ENCODE measurements at places on chromosomes 12 and 14.

DNA sequence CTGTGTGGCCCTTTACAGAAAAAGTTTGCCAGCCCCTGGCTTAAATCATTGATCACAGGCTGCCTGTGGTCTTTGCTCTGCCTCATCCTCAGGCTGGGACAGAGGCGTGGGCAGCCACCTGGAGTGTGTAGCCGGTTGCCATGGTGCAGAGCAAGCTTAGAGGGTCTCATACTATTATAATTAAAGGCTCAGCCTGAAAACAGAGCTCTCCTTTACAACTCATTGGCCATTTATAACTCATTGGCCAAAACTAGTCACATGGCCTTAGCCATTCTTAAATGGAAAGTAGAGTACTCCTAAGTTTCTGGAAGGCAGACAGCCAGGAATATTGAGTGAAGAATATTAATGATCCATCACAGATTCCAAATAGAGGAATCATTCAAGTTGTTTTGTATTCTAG lies 3.0 kb downstream of the HSP90B1 start:
- DNase-seq, result no peak

DNA sequence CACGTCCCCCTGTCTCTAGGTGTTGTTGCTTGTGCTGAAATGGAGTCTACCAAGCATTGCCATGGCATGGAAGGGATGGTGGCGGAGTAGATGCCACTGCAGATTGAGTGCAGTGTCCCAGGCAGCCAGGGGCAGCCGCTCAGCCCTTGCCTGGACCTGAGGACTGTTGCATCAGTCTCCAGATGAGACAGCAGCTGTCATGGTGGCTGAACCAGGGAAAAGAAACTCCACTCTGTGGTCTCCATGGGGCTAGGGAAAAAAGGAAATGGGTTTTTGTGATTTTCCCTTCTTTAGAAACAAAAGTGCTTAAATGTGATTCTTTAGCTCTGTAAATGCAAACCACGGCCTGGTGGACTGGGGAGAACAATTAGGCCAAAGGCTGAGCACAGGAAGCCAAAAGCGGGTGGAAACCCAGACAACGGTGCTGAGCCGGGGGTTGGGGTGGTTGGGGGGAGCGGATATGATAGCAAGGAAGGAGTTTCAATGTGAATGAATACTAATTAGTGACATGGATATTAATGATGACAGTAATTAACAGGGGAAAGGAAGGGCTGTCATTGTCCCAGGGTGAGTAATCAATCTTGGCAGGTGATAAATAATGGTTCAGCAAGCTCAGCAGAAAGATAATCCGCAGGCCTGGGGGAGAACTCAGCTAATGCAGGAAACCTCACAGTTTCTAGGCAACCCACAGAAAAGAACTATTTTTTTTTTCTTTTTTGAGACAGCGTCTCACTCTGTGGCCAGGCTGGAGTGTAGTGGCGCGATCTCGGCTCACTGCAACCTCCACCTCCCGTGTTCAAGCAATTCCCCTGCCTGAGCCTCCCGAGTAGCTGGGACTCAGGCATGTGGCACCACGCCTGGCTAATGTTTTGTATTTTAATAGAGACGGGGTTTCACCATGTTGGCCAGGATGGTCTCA lies 442.6 kb downstream of the DPF3 start:
- DNase-seq, result no peak

- no peak for DNase-seq
Observed at GRCh38 chr12:1920971-1921370, 2.5 kb upstream of the CACNA2D4 start.

DNA sequence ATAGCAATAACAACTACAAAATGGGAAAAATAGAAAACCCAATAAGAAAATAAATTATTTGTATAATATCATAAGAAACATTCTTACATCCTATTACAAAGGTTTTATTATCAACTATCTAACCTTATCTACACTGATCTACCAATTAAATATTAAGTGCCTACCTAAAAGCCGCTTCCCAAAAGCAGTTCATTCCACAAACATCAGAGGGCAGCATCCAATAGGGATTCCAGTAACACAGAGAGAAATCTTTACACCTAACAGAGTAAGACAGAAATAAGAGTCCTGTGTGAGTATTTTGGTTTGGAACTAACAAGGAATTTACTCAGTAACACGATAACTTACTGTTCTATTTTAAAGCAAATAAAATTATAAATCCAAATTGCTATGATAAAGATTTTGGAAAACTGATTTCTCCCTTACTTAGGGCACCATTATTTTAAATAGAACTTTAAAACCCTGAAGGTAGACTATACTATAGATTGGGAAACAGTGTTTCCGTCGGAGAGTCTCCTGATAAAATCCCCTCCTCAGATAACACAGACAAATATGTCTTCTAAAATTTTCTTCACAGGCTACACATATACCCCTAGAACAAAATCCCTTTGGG lies 15.0 kb downstream of the GXYLT1 start:
- no peak for DNase-seq

GRCh38 chr12:64091186-64091585 lies 130.9 kb downstream of the KICS2 start:
- DNase-seq, result no peak

GRCh38 chr12:113808095-113808951 lies 157.8 kb downstream of the RBM19 start:
- no peak for DNase-seq

GRCh38 chr12:2431810-2432209 lies 363.0 kb upstream of the FKBP4 start:
- no peak for DNase-seq

DNA sequence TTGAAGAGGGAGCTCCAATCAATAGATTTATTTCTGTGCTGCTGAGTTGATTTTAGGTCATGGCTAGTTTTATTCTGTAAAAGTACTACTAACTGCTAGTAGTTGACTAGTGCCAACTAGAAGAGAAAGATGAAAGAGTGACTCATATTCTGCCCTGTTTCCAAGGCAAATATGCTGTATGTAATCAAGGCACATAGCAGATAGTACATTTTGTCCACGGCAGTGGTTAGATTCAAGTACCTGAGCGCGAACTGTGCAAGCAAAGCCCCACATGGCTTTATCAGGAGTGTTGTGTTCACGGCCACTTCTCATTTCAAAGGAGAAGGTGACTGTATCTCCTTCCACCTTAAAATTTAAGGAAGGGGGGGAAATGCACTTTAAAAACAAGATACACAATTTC lies 126.8 kb downstream of the TRAFD1 start:
- DNase-seq, result no peak

GRCh38 chr14:54200726-54201125 lies 196.1 kb upstream of the CDKN3 start:
- no peak for DNase-seq

DNA sequence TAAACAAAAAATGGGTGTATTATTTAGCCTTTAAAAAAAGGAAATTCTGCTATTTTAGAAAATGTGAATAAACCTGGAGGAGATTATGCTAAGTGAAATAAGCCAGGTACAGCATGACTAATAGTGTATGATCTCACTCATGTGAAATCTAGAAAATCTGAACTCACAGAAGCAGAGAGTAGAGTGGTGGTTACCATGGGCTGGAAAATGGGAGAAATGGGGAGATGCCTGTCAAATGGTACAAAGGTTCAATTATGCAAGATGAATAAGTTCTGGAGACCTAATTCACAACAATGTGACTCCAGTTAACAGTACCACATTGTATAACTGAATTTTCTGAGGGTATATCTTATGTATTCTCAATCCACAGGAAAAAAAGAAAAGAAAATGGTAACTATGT lies 17.4 kb upstream of the LEMD3 start:
- DNase-seq, result no peak

- no peak for DNase-seq
Observed at GRCh38 chr14:99315197-99315596, 43.2 kb upstream of the BCL11B start.

- no peak for DNase-seq
Observed at GRCh38 chr14:38901791-38902190, 201.2 kb downstream of the SEC23A start.

GRCh38 chr14:20550926-20551325 lies 9.9 kb downstream of the RNASE9 start:
- no peak for DNase-seq
